ENCODE measurements at places on chromosomes 6 and 20.

DNA sequence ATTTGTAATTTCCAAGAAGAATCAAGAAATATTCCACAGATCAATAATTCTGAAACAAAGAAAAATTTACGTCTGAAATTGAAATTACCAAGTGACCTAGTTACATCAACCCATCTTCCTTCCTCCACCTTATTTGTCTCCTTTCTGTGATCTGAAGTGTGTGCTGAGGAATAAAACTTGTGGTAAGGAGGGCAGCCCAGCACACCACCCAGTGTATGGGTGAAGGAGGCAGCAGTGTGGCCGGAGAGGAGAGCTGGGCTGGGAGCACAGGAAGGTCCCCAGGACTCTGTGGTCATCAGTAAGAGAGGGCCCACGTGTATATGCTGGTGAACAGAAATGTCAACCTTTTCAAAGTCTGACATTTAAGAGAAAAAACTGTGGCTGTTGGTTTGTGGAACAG is 11.3 kb upstream of the CCR6 start:
- no peak for DNase-seq

DNA sequence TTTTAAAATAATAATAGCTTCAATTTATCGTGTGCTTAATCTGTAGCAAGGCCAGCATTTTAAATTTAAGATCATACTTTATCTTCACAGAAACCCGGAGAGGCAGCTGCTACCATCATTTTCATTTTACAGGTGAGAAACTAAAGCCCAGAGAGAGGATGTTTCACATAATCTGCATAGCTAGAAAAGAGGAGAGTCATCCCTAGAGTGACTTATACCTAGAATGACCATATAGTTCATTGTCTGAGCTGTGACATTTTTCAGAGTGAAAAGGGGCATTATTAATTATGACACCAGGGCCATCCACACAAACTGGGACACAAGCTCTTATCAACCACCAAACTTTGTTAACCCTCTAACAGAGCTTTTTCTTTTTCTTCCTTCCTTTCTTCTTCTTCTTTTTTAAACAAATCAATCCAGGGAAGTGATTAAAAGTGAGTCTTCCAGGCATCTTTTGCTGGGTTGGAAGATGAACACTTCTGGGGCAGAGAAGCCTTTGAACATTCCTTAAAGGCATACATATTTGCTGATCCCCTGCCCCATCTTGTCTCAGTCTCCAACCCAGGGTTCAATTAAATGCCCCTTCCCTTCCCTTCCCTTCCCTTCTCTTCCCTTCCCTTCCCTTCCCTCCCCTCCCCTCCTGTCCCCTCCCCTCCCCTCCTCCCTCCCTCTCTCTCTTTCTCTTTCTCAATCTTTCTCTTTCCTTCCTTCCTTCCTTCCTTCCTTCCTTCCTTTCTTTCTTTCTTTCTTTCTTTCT is 272.5 kb upstream of the JAG1 start:
- no peak for DNase-seq

DNA sequence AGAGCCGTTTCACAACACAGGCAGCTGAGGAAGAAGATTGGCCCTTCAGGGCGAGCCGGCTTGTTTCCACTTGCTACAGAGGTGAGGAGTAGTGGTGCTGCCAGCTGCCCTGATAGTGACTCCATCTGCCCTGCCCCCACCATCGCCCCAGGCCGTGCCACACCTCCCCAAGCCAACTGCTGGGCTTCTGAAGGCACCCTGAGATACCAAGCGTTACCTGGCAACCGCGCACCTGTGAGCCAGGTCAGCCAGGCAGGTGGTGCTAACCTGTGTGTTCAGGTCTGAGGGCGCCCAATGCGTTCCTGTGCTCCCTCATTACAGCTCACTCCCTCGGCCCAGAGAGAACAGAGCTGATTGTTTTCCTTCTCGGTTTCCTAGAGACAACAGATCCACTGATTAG is 299.1 kb upstream of the ID4 start:
- DNase-seq, result no peak

GRCh38 chr6:135299256-135299655 is 118.1 kb downstream of the MYB start:
- no peak for DNase-seq

DNA sequence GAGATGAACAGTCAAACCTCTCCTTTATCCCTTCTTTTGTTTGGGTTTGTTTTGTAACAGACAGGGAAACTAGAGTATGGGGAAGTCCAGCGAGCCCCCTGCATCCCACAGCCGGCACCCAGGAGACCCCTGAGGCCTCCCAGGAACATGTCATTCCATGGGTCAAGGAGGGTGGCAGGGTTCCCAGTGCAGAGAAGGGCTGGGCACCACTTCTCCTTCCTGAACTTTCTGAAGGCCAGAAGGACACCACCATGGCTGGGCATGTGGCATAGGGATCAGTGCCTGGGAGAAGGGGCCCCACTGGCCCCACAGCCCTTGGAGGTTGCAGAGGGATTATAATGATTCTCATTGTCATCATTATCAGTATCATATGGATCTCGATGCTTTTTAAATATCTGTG is 13.9 kb upstream of the CST7 start:
- no peak for DNase-seq

GRCh38 chr6:24490948-24491347 is 1.6 kb upstream of the GPLD1 start:
- no peak for DNase-seq

GRCh38 chr6:6221787-6222535 is 98.5 kb downstream of the F13A1 start:
- peak; percentile 2 for DNase-seq

DNA sequence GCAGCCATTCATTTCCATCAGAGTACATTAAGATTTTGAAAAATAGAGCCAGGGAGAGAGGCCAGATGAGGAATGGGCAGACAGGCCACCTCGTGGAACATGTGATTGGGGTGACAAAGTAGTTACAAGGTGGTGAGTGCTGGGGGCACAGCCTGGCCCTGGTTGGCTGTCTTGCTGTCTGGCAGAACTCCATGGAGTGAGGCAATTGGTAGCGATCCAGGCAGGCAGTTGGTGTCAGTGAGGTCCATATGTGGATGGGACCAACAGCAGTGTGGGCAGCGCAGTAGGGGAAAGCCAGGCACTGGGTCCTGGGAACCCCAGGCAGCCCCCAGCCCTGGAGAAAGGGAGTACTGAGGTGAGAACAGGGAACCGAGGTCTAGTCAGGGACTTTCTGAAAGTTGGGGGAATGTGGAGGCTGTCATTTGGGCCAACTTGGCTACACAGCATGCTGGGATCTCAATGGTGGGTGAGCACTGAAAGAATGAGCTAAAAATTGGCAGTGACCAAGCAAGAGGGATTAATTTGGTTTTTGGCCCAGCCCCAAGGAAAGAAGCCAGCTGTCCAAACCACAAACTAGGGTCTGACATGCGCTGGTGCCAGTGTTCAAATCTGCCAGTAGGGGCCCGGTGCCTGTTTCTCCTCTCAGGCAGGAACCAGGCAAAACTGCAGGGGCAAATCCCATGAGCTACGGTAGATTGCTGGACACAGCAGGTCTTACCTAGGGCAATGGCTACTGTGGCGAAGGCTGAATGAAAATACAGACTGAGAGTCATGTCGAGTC is 61.4 kb upstream of the E2F3 start:
- no peak for DNase-seq

- no peak for DNase-seq
Measured at GRCh38 chr20:8519887-8520286, 387.8 kb downstream of the PLCB1 start.

GRCh38 chr20:10132387-10132786 is 86.2 kb upstream of the SNAP25 start:
- DNase-seq, result no peak

DNA sequence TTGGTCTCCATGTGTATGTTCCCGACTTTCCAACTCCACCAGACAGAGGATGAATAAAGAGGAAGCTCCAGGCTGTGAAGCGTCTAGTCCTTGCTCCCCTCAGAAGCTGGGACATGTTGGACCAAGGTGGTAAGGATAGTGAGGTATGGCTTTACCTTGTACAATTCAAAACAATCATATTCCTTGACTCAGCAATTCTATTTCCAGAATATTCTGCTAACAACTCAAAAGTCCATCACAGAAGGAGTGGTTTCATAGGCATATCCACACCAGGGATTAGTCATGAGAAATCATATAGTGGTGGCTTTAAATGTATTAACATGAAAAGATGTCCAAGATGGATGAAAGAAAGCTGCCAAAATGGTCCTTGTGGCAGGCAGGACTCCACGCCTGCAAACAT is 19.8 kb downstream of the FKBP1A start:
- DNase-seq, result no peak

GRCh38 chr6:169380493-169380892 is 126.8 kb upstream of the THBS2 start:
- no peak for DNase-seq

- no peak for DNase-seq
Measured at GRCh38 chr6:54770328-54770727, 76.2 kb upstream of the FAM83B start.

GRCh38 chr6:20718705-20719653 is 184.7 kb downstream of the CDKAL1 start:
- DNase-seq, result no peak

DNA sequence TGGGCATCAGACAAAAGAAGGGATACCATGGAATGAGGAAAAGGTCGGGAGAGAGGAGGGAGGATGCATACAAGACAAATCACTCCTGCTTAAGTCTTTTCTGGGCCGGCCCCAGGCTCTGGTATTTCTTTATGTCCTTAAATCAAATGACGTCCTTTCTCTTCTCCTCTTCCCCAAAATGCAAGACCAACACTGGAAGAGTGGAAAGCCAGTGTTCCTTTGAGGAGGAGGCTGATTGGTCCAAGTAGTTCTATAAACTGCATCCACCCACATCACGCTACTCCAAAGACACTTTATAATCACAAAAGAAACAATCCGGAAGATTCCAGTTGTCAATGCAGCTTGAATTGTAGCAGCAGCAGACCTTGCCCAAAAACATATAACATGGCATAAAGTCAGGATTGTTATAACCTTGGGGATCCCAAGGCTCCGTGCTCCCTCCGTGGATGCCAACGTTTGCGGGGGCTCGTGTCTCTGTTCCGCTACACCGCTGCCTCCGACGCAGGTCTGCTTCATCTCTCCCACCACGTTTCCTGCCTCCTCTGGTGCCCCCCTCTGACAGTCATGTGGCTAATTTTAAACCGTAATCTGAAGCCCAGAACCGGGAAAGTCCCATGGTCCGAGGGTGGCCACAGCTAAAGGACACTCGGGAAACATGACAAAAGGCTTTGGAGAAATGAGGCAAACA is 47.1 kb downstream of the MCUR1 start:
- DNase-seq, result peak; percentile 48

DNA sequence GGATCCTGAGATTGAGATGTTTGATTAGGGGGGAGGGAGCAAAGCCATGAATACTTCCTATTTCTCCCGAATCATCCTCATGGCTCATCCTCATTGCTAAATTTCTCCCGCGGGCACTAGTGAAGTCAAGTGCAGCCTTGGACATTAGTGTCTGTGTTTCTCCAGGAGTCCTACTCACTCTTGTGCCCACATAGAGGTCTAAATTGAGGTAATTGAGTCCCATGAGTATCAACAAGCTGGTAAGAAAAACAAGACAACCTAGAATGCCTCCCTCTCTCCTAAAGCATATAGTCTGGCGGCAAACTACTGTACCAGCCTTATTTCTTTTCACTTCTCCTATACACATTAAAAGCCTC is 420 bp downstream of the CENPQ start:
- no peak for DNase-seq

- DNase-seq, result no peak
Measured at GRCh38 chr20:37729909-37730308, 36.1 kb downstream of the CTNNBL1 start.

GRCh38 chr6:41599015-41599851 is 39.0 kb upstream of the MDFI start:
- no peak for DNase-seq

DNA sequence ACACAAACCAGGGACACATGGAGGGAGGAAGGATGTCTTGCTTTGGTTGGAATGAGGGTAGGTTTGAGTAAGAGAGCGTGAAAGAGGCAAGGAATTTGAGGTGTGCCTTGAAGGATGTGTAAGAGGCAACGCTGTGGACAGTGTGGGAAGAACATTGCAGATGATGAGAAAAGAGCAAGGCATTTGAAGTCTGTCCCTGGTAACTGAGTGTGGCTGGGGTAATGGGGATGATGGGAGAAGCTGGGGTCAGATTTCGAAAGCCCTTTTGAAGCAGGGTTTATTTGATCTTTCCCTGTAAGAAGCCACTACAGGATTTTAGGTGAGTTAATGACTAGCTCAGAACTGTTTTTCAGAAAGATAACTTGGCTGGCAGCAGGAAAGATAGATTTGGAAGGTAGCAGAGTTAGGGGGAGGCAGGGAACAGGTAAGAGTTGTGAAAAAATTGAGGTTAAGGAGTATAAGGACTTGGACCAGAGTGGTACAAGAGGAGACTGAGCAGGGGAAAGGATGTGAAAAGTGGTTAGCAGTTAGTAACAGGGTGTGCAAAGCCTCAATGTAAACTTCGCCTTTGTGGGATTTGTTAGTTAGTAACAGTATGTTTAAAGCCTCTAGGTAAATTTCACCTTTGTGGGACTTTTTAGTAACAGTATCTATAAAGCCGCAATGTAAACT is 17.7 kb downstream of the UTRN start:
- no peak for DNase-seq

- no peak for DNase-seq
Measured at GRCh38 chr6:160421854-160422253, 73.7 kb downstream of the SLC22A3 start.

- no peak for DNase-seq
Measured at GRCh38 chr20:17614812-17615644, 45.2 kb downstream of the DSTN start.

GRCh38 chr6:22873513-22874136 is 304.3 kb downstream of the HDGFL1 start:
- DNase-seq, result no peak

GRCh38 chr20:50187403-50188051 is 3.1 kb upstream of the CEBPB start:
- no peak for DNase-seq

GRCh38 chr6:40620574-40621240 is 33.5 kb upstream of the LRFN2 start:
- DNase-seq, result no peak

- no peak for DNase-seq
Measured at GRCh38 chr20:14199111-14199510, 138.3 kb downstream of the FLRT3 start.

DNA sequence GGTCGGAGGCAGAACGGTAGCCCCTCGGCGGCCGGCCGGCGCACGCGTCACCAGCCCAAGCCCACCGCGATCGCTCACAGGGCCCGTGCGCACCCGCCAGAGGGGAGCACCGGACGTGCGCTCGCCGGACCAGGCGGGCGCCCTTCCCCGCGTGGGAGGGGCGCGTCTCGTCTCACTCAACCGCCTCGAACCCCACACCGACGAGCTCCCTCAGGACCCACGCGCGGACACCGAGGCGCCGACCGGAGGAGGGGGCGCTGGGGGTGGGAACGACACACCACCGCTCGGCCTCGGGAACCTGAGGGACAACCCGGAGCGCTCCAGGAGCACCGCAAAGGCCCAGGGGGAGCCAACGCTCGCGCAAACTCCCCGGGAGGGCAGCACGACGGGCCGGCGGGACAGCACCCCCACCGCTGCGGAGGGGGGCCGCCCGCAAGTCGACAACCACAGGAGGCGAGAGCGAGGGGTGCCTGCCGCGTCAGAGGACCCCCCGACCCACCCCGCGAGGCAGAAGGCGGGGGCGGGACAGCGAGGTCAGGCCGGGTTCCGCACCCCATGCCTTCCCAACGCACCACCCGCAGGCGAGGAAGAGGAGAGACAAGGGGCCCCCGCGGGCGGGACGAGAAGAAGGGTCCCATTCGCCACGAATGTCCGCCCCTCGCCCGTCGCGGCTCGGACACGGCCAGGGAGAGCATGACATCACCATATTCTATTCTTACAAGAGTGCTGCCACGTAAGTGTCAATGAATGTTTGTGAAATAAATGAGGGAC is 512.7 kb upstream of the ZNF337 start:
- peak; percentile 27 for DNase-seq

GRCh38 chr6:83770910-83771309 is 62.0 kb upstream of the SNAP91 start:
- DNase-seq, result no peak

GRCh38 chr6:53066874-53067706 is 1.9 kb downstream of the FBXO9 start:
- no peak for DNase-seq

Data from activated T-cell treated with anti-CD3 and anti-CD28 coated beads, Interleukin-2, amount 50 U/mL, for 72 hours (primary cell).